Stimulated activated naive CD8-positive, alpha-beta T cell treated with anti-CD3 and anti-CD28 coated beads, Interleukin-15, Interleukin-2, amounts not matched to agents 100 U/mL and 50 U/mL, for 24 hours (primary cell): ENCODE measurements at places on chromosomes 13 and 19.

DNA sequence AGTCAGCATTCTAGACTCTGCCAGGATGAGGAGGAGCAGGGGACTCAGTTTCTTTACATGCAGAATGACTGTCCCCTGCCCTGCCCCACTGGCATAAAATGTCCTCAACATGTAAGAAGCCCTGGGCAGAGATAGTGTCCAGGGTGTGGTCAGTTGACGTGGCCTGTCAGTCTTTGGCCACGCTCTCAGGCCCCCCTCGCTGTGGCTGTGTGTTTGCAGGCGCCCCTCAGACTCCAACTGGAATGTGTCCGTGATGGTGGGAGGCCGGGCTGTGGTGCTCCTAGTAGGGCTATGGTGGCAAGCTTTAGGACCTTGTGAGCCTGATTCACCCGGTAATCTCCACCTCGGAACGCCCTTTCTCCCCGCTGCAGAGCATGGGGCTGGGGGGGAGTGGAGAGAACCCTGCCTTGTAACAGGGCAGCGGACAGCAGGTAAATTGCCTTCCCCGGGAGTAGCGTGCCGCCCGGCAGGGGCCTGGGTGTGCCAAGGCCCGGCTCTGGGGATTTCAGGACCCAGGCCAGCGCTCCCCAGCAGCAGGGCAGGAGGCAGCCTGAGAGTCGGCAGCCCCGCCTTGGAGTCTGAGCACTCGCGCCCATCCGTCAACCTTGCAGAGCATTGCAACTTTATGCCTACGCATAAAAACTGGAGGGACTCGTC lies 62.3 kb downstream of the CHST8 start:
- DNase-seq: no peak

DNA sequence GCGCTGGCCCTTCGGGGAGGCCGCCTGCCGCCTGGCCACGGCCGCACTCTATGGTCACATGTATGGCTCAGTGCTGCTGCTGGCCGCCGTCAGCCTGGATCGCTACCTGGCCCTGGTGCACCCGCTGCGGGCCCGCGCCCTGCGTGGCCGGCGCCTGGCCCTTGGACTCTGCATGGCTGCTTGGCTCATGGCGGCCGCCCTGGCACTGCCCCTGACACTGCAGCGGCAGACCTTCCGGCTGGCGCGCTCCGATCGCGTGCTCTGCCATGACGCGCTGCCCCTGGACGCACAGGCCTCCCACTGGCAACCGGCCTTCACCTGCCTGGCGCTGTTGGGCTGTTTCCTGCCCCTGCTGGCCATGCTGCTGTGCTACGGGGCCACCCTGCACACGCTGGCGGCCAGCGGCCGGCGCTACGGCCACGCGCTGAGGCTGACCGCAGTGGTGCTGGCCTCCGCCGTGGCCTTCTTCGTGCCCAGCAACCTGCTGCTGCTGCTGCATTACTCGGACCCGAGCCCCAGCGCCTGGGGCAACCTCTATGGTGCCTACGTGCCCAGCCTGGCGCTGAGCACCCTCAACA lies 1.2 kb downstream of the F2RL3 start:
- DNase-seq: no peak

DNA sequence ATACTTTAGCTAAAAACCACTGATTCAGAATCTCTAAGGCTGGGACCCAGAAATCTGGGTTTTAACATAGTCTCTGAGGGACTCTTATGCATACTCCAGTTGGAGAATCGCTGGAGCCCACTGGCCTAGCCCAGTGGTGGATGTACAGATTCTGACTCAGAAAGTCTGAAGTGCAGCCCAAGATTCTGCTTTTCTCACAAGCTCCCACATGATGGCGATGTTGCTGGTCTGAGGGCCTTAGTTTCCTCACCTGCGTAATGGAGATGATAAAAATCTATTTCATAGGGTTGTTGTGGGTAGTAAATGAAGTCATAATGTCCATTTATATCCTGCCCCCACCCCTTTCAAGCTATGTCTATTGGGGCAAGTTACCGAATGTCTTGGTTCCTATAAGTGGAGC lies 7.7 kb upstream of the CDADC1 start:
- peak; percentile 41 for DNase-seq

DNA sequence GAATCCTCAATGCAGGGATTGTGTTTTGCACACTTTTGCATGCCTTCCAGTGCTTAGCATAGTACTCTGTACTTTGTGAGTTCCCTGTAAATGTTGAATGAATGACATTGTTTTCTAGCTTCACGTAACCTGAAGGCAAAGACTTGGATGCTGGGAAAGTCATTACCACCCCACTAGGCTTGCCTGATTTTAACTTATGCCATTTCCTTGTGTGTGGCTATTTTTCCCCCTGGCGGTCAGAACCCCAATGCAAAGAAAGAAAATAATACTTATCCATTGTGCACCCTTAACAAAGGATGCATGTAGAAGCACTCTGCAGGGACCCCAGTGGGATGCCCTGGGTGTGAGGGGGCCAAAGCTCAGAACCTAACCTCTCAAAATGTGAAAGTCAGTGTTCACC lies 1.2 kb upstream of the ENOX1 start:
- no peak for DNase-seq

- DNase-seq: peak; percentile 96
Observed at GRCh38 chr19:38315657-38316476, at the start of gene YIF1B. Gene YIF1B, minus strand, starts transcription at chr19:38315947. Its CDS starts 30 bp downstream, at chr19:38315917.
